ENCODE measurements at places on chromosomes 4 and X.

GRCh38 chr4:5719350-5720055 lies 8.5 kb downstream of the EVC start:
- DNase-seq: no peak

DNA sequence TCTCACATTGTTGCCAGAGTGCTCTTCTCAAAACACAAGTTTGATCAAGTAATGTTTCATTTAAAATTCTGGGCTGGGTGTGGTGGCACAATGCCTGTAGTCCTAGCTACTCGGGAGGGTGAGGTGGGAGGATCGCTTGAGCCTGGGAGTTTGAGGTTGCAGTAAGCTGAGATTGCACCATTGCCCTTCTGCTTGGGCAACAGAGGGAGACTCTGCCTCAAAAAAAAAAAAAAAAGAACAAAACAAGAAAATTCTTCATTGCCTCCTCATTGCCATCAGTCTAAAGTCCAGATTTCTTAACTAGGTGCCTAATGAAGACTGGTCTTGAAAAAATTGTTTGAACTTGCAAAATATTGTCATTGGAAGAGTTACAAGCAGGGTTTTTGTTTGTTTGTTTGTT lies 120.1 kb downstream of the MFAP3L start:
- no peak for DNase-seq

DNA sequence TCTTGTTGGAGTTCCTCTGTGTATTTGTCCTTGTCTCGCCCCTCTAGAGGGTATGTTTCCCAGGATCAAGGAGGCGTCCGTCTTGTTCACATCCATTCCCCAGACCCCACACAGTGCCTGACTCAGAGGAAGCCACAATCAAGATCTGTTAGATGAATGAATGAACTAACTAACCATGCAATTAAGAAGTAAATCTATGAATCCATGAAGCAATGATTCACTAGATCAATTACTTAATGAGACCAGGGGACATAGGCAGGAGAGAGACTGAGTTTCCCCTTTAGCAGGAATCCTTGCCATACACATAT lies 11.9 kb downstream of the BLOC1S4 start:
- no peak for DNase-seq

DNA sequence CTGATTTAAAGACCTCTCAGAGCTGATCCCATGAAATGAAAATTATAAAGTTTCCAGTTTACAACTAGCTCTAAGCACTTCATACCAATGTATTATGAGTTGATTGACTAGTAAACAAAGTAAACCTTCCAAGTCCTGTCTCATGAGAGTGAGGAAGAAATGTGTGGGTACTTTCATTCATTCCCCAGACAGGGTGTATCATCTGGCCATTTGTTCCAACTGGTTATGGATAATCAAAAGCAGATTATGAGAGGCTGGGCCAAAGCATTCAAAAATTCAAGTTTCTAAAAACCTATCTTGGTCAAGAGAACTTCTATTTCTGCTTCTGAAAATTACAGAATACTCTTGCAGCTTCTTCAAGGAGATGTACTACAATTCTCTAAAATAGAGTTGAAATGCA lies 193.3 kb upstream of the RASGEF1B start:
- no peak for DNase-seq

- no peak for DNase-seq
These were observed 125.2 kb upstream of the KLHL4 start for GRCh38 chrX:87392369-87392768.

DNA sequence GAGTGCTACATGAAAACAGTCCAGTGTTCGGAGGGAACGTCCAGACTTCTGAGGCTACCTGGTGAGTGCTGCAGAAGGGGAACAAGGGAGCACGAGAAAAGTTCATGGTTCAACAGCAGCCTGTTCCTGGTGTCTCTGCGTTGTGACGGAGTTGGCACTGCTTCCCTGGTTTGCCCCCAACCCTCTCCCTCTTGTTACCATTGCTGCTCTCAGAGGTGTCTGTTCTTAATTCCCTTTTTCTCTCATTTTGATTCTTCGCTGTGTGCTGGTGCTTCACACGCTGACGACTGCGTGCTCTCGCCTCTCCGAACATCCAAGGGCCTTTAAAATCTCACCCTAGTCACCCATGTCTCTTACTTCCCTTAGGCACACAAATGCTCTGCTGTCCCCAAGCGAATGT lies 1.6 kb upstream of the FAM149A start:
- DNase-seq: no peak

DNA sequence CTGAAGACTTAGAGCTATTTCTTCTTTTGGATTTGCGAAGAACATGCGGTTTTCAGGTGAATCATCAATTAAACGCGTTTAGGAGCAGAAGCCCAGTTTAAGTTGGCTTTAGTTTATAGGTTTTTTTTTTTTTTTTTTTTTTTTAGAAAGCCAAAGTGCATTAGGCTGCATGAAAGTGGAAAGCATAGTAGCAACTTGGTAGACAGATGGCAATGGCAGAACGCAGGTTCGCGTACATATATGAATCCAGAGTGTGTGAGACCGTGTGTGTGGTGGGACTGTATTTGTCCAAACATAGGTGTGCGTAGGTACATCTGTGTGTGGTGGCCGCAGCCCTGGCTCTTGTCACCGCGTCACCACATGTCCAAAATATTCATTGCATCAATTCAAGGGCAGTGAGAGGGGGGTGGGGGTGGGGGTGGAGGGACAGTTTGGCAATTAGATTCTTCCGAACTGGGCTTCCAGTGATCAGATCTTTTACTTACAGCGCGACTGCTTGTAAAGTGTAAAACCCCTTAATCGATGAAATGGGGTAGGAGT lies 901 bp downstream of the JADE1 start:
- DNase-seq: peak; percentile 17

GRCh38 chrX:48520455-48520854 lies 1.2 kb upstream of the EBP start:
- DNase-seq: no peak

GRCh38 chrX:18297251-18297650 lies 57.2 kb downstream of the SCML2 start:
- DNase-seq: no peak

All from anterior cingulate cortex (tissue), 58 donors.